ENCODE measurements at places on chromosomes 11 and 22.

DNA sequence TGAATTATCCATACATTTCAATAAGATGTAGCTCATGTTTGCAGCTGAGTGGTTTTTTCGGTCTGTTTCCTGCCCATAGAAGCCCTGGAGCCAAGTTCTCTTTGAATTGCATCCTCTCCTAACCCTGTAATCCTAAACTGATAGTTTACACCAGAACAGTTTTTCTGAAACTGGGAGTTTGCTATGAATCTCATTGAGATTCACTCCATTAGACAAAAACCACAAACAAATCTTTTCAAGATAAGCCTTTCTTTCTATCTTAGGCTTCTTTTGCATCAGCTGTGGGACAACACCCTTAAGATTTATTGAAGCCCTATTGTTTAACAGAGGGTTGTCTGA lies 324.8 kb downstream of the DYNC2H1 start:
- DNase-seq = no peak

DNA sequence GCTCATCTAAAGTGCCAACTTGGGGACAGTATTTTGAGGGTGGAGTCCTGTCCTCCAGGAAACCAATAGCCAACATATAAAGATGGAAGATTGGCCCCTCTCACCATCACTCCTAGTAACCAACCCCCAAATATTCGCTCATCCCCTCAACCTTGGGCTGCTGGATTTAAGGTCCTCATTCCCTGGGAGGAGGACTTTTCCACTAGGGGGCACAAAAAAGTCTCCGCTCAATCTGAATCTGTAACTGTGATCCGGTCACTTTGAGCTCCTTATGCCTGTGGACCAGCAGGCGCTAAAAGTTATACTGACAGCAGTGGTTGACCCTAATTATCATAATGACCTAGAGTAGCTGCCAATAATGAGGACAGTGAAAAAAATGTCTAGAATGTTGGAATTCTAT lies 20.5 kb upstream of the CLPB start:
- DNase-seq = no peak

DNA sequence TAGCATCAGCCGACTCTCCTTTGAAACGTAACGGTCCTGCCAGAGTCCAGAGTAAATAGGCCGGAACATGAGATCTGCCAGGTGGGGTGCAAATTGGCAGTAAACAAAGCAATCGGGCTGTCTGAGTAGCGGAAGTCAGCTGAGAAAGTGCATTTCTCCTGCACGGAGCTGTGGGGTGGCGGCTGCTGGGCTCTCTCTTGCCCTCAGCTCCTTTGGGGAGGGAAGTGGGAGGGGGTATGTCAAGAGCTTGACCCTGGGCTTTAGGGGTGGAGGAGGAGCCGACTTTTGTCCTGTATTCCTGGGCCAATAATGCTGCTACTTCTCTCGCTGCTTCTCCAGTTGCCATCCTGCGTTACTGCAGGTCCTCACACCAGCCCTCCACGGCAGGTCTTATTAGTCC lies 11.6 kb downstream of the GRIK4 start:
- DNase-seq = no peak

GRCh38 chr11:24386546-24387397 lies 110.1 kb upstream of the LUZP2 start:
- no peak for DNase-seq

- no peak for DNase-seq
Measured at GRCh38 chr11:99268886-99269285, 248.1 kb downstream of the CNTN5 start.

DNA sequence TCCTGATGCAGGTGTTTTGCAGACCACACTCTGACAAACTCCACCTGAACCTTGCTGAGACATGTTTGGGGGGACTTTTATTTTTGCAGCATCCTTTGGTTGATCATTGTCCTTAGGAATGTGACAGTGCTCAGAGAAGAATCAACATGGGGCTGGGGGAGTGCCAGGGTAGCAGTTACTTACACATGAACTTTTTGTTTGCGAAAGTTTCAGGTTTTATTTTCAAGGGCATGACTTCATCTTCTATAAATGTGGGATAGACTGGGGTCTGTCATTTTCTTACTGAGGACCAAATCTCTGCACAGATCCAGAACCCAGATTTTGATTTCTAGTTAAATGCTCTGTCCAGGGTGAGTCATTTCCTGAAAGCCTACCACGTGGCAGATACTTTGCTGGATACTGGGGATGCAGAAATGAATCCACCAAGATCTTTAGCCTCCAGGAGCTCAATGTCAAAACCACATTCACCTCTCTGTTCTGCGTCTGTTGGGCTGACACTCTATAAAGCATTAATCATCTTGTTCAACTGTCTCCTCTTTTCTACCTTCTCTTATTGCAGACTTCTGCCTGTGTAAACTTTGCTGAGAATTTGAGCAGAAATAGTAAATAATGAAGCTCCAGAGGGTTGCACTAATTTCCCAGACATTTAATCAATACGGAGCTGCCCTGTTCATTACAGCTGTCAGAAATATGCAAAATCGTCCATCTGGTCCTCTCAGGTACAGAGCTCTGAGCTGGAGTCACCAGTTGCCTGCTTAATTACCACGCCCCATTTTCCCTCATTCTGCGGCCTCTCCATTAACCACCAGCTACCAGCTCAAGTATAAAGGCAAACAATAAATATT lies 387.9 kb downstream of the MIAT start:
- no peak for DNase-seq

- DNase-seq = no peak
Measured at GRCh38 chr11:17828311-17828751, 93.8 kb downstream of the KCNC1 start.

- DNase-seq = no peak
Measured at GRCh38 chr11:108466405-108466804, 924 bp downstream of the C11orf65 start.

DNA sequence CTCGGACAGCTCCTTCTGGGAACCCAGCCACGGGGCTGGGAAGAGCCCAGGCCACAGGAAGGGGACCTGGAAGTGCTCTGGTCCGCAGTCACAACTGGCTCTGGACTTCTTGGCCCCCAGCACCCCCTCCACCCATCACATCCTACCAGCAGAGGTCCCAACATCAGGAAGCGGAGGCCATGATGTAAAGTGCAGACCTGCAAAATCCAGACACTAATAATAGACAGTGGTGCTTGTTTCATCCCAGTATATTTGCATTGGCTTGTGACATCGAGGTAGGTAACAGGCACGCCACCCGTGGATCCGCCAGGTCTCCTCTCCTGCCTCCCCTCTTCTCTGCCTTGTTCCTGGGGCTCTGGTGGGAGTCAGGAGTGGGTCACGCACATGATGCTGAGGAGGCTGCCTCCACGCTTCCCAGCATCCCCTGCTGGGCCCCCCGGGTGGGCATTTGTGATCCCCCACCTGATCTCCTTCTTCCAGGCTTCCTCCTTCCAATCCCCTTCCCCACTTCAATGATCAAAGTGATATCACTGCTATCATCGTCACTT lies 1454.0 kb downstream of the BRD1 start:
- DNase-seq = no peak

GRCh38 chr22:38243007-38243765 lies 29.6 kb downstream of the TMEM184B start:
- DNase-seq = no peak

DNA sequence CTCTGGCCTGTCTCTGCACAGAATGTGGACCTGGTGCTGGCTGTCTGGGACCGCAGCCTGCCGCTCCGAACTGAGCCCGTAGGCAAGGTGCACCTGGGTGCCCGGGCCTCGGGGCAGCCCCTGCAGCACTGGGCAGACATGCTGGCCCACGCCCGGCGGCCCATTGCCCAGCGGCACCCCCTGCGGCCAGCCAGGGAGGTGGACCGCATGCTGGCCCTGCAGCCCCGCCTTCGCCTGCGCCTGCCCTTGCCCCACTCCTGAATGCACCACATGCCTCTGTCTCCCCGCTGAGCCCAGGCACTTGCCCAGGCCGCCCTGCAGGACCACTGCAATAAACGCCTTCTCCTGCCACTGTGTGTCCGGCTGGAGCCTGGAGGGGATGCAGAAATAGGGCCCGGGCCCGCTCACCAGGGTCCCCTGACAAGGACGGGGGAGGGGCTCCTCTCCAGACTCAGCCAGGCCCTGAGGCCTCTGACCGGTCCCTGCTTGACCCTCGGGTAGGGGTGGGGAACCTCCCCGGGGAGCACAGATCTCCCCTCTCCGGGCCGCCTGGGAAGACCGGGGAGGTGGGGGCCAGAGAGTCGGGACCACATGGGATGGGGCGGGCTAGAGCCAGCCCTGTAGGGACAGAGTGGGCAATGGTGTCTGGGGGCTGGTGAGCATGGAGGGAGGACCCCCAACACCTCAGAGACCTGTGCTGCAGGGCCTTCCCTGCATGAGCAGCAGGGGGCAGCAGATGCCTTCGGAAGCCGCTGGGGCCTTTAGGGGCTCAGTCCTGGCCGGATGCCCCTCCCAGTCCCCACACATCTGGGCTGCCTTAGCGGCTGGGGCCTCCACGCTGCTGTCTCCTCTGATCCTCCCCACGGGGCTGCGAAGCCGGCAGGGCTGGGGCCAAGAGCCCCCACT lies 1.4 kb upstream of the TNNI2 start:
- DNase-seq = peak; percentile 61

DNA sequence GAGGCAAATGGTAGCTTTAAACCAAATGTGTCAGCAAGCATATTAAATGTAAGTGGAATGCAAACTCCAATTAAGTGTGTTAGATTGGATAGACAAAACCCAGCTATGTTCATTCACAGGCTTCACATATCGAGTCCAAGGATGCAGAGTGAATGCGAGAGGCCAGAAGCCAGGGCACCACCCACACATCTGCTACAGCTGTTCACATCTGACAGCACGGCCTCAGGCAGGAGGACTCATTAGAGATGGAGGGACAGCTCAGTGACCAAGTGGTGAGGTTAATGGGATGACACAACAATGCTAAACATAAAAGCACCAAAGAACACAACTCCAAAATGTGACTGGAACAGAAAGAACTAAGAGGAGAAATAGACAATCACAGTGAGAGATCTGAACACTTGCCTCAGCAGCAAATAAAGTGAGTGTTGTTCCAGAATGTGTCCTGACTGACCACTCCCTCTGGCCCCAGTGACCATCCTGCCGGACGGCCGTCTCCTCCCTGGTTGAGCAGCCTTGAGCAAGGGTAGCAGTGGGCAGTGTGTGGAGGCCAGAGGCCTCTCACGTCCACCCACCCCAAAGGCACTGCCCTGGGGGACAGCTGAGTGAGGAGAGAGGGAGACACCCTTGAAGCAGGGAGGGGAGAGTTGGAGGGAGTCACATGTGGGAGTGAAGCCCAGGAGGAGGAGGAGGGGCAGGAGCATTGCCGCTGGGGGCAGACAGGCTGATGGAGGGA lies 23.8 kb downstream of the ALG12 start:
- DNase-seq = no peak

DNA sequence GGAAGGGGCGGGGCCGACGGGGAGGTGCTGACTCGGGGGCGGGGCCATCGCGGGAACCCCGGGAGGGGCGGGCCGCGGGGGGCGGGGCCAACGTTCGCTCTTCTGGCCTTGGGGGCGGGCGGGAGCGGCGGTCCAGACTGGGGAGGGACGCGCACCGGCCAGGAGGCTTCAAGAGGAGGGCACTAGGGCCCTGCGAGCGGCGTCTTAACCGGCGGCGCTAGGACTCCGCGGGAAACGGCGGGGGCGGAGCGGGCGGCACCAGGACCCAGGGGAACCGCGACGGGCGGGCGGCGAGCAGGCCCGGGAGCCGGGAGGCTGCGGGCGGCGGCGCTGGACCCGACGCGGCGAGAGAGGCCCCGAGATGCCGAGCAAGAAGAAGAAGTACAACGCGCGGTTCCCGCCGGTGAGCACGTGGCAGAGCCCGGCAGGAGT lies at the start of gene DRAP1:
DRAP1 (plus strand) TSS at position 286 of the 432 bp plus-strand sequence; CDS start at position 362, 76 bp downstream.
- DNase-seq = peak; percentile 98

DNA sequence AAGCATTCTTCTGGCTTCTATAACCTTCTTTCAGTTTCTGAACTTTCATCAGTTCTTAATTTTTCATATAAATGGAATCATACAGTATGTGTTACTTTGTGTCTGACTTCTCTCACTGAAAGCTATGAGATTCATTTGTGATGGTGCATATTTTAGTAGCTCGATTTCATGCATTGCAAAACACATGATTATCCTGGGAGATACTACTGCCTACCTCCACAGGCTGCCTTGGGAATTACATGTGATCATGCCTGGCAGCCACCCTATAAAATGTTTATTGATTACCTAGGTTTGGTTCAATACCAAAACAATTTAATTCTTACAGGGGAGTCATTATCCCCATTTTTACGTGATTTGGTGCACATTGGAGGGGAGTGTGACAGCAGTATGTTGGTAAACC lies 34.1 kb upstream of the PAK1 start:
- DNase-seq = no peak

DNA sequence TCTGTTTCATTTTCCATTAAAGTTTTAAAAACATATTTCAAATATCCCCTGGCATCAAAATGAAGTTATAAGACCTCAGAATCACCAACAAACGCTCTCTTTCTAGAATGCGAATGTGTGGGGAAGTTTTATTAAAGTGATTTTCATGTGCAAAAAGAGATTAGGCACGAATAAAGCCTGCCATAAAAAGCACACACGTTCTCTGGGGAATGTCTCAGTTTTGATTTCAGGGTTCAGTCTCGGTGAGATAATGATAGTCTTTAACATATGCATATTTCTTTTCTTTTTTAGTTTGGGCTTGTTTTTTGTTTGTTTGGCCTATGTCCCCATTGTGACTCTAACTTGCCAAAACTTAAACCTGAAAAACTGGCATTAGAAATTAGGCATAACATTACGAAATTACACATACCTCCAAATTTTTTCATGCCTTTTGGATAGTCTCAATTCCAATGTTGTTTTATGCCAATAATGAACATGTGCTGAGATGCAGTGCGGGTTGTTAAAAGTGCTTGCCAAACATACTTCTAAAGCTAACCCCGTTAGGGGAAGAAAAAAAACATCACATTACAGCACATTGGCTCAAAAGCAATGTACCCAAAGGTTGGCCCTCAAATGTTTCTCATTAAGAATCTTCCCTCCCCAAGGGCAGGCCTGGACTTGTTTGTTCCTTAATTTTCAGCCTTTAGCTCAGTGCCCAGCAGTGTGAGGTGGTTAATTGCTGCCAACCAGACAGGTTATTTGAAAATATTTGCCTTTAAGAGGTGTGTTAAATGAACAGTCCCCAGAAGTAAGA lies 33.2 kb upstream of the FBLN1 start:
- DNase-seq = no peak

DNA sequence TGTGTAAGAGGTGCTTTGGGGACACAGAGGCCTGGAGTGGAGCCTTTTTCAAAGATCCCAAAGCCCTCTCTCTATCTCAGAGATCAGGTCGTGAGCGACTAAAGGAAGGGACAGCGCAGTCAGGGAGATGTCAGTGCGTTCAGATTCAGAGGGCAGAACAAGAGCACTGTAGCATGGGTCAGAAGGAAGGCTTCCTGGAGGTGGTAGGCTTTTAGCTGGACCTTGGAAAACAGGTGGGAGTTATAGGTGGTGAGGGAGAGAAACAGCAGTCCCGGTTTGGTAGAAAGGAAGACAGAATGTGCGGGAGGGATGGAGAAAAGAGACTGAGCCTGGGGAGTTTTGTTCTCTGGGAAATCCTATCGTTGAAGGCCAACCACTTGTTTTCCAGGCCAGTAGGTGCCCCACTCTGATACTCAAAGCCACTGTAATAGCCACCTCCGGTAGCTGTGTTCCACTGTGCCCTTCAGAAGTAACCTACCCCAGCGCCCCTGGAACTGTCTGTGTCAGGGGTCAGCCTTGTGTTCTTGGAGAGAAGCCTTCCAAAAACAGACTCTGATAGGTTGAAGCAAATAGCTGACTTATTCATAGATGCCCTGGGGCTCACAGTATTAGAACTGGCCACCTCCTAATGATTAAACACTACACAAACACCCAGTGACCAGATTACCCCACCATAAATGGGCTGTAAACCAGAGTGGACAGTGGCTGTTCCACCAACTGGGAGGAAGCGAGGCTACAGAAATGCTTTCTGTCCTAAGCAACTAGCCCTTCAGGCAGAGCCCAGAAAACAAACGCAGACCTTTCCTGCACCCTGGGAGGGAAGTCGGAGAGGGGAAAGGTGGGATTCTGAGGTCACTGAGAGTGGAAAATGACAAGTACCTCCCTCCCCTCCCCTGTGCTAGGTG lies 157.7 kb downstream of the DBX1 start:
- no peak for DNase-seq
